Epithelial cell of umbilical artery (primary cell): ENCODE measurements at places on chromosomes 3 and 15. TPM values are rescaled to one million over a fixed set of nuclear protein-coding genes. Genes with fewer than 3 reads are reported as not detected.

LINS1 gene
- total RNA-seq = 8.4 and 26.9 TPM in 2 replicates

COPG1 gene
- total RNA-seq = 195 and 233 TPM in 2 replicates

UBAP1L gene
- 0.65 and 1.1 TPM in 2 replicates for total RNA-seq

BFSP2 gene
- total RNA-seq = not detected in 2 replicates

NLGN1 gene
- total RNA-seq = 11.7 and 25.5 TPM in 2 replicates

SELENOT gene
- 109 and 149 TPM in 2 replicates for total RNA-seq

EDC3 gene
- 10.6 and 10.7 TPM in 2 replicates for total RNA-seq

ZNF80 gene
- total RNA-seq = not detected in 2 replicates

IFT122 gene
- 15.5 and 16.2 TPM in 2 replicates for total RNA-seq

GOLGA6D gene
- total RNA-seq = not detected in 2 replicates

AGBL1 gene
- not detected in 2 replicates for total RNA-seq

FRMD4B gene
- 93.6 and 108 TPM in 2 replicates for total RNA-seq
